ENCODE measurements at places on chromosomes 7 and 10.

- DNase-seq: no peak
Observed at GRCh38 chr7:75924256-75924655, 9.3 kb downstream of the POR start.

DNA sequence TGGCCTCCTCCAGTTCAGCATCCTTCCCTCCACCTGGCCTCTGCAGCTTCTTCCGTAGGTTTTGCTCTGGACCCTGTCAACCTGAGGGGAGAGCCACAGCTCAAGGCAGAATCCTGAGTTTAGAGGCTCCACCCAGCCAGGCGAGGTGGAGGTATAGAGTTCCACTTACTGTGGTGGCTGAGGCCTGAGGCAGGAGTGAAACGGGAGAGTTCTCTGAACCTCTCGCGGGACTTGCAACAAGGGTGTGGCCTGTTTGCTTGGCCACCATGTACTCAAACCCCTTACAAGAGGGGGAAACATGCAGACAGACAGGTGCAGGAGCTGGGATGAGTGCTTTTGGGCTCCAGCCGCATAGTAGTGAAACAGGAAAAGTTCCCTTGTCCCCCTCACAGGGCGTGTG, 154.0 kb upstream of the C7orf33 start:
- DNase-seq: no peak

GRCh38 chr10:109277456-109277855, 645.9 kb downstream of the XPNPEP1 start:
- DNase-seq: no peak

DNA sequence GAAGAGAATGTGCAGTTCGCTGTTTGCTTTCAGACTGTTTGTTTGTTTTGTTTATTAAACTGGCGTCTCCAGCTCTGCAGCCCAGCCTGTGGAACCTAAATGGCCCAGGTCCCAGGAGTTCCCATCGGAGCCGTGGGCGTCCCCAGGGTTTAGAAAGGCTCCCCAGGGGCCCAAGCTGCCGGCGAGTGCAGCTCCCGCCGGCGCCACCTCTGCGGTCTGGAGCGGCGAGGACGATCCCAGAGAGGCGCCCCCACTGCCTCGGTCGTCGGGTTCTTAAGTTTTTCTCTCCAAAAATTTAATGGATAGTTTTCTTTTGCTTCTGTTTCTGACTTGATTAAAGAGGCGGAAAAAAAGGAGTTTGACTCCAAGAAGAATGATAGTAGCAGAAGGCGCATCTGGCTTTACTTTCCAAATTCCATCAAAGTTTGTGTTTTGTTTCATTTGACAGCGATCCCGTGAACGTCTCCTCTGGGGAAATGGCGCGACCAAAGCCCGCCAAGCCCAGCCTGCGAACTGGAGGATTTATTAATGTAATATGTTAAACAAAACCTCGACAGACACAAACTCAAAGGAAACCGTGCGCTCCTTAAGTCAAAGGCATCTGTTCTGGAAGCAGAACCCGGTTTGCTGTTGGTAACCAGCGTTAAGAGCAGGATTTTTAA, 718 bp upstream of the FZD1 start:
- no peak for DNase-seq

DNA sequence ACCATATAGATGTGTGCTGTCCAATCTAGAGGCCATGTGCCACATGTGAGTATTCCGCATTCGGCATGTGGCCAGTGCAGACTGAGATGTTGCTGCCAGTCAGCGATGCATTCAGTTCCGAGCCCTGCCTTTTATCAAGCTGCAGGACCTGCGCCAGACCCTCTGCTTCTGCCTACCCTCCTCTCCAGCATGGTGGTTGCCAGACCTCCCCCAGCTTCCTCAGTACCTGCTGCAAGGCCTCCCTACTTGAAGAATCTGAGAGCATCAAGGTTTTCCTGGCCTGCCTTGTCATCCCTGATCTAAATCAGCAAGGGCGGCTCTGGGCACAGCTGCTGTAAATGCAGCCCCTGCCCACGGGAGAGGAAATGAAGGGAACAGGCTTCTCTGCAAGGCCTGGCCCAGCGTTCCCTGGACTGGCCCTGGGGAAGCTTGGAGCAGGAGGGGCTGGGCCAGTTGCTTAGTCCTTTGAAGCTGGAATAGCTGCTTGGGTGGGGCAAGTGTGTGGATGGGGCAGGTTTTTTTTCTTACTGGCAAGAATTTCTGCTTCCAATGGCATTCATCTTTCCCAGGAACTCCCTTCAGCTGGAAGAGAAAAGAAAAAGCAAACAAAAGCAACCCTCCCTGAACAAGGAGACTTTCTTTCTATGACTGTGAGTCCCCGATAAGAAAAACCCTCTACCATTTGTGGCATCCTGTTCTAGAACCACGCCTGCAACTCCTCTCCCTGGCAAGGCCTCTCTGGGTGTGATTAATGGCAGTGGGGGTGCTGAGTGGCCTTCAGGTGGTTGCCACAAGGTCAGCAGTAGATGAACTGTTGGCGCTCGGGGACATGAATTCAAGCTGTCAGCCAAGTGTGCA, 93.0 kb downstream of the NHLRC2 start:
- DNase-seq: no peak

GRCh38 chr7:142964502-142965246, 2.5 kb upstream of the KEL start:
- no peak for DNase-seq

GRCh38 chr10:59631882-59632807, 77.5 kb downstream of the SLC16A9 start:
- no peak for DNase-seq

GRCh38 chr10:121065330-121065729, 214.2 kb downstream of the WDR11 start:
- DNase-seq: no peak
